ENCODE measurements at places on chromosomes 1 and 21.

DNA sequence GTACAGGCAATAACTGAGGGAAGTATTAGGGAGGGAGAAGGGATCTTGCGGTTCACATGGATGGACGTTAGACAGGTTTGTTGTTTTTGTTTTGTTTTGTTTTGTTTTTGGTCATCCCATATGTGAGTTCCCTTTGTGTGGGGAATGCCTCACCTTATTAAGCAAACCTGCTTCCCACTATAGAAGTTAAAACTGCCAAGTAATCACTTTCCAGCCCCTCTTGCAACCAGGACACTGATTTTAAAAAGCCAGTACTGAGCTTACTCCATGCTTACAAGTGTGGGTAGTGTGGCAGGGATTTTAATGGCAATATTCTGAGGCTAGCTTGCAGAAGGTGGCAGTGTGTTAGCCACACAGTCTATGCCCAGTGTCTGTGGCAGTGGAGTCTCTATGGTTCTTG is 26.5 kb downstream of the SPATA45 start:
- no peak for DNase-seq

GRCh38 chr1:35725596-35725995 is 6.9 kb upstream of the C1orf216 start:
- DNase-seq, result peak; percentile 13

DNA sequence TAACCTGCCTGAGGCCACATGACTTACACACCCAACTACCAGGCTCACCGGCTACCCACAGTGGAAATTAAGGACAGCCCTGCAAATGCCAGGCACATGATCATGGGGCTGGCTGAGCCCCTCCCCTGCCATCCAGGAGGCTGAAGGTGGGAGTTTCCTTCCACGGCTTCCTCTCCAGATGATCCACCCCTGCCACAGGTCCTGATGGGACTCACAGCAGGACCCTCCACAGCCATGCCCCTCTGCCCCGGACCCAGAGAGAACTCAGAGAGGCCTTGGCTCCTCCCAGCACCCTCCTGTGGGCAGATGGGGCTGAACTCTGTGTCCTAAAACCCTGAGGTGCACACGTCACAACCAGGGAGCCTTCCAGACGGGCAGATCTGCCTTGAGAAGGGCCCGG is 29.1 kb upstream of the CASZ1 start:
- no peak for DNase-seq

- no peak for DNase-seq
These were observed 2.4 kb downstream of the TNFAIP8L2 start for GRCh38 chr1:151158751-151159251.

DNA sequence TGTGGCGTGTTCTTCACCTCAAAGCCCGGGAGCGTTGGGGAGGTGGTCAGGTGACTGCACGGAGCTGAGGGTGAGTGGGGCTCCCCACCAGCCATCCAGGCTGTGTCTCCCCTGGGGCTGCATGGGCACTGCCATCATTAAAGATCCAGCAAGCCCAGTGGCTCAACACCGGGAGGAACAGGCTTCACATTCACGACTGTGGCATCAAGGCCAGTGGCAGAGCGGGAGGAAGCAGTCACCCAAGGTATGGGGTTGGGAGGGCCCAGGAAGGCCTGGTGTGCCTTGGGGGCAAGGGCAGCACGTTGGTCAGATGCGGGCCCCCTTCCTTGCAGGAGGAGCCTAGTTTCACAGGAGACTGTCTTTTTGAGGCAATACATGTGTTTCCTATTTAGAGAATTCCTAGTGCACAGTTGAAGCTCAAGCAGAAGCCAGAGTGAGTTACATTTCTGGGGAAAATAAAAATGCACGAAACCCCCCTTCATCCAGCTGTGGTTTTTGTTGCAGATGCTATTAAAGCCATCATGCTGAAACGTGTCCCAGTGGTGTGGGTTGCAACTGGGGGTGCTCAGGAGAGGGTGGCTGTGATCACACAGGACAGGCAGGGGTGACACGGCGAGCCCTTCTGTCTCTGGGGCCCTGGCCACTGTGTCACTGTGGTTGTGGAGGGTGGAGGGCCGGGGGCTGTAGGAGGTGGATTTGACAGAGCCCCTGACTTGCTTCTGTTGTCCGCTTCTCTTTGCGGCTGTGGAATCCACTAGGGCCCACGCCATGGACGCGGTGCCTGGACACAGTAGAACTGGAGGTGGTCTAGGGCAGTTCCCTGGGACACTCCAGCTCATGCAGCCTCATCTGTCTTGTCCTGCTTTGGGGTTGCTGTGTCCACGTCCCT is 34.1 kb downstream of the SNAP47 start:
- no peak for DNase-seq

- DNase-seq, result no peak
These were observed 8.0 kb downstream of the PEX10 start for GRCh38 chr1:2404142-2404889.

DNA sequence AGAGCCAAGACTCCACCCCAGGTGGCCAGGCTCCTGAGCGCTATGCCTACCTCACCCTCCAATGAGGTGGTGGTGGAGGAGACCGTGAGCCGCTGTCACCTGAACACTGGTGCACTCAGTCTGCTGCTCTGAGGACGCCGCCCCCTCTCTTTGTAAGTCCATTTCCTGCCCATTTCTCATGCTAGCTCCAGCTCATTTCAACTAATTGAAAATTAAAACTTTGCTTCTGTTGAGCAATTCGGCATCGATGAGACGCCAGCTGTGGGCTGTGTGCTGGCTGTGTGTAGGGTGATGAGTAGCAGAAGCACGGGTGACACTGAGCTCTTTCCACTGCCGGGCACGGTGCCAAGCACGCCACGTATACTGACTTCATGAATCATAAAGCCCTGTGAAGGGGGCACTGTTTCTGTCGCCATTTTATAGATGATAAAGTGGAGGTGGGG is 11.2 kb downstream of the TNFRSF1B start:
- no peak for DNase-seq

GRCh38 chr1:74772945-74773344 is 40.0 kb downstream of the TYW3 start:
- DNase-seq, result no peak

GRCh38 chr1:110525249-110525595 is 6.2 kb upstream of the KCNA10 start:
- DNase-seq, result no peak

DNA sequence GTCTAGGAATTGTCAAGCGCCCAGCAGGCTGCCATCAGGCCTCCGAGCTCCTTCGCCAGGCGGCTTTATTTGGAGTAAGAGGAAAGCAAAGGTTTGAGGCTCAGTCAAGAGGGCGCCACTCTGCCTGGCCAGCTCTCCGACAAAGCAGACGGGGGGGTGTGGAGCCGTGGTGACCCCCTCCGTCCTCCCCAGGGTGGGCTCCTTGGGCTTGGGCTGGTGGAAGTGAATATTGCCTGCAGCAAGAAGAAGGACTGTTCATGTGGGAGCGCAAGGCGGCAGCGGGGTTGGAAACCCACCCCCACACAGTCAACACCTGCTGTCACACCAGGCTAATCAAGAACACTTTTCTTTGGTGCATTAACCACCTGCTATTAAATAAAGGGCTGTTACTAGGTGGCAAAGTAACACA is 14.6 kb downstream of the EPHX1 start:
- peak; percentile 61 for DNase-seq

DNA sequence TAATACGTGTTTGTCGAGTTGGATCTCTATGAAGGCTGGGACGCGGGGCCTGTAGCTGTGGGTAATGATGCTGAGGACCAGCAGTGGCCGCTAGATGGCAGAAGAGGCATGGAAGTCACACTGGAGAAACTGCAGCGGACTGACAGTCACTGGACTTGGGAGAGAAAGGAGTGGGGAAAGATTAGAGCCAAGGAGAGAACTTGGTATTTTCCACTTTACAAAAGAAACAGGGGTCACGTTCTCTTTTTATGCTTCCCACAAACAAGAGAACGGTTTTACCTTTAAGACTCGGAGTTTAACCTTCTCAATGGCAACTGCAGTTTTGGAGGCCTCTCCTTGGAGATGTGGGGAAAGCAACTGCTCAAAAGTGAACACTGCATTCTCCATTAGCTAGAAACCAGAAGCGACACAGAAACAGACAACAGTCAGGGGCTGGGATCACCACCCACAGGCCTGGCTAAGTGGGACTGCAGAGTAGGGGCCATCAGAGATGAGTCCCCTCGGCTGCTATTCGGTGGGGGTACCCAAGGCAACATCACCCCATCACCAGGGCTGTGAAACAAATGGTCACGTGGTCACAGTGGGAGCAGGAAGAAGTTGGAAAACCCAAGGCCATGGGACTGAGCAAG is 51.1 kb upstream of the EDEM3 start:
- DNase-seq, result peak; percentile 92

- DNase-seq, result peak; percentile 63
These were observed at the start of gene KCNA2 for GRCh38 chr1:110605901-110606656. Gene KCNA2 (minus strand): TSS chr1:110606358. CDS start chr1:110604782, 1,576 bp downstream.

DNA sequence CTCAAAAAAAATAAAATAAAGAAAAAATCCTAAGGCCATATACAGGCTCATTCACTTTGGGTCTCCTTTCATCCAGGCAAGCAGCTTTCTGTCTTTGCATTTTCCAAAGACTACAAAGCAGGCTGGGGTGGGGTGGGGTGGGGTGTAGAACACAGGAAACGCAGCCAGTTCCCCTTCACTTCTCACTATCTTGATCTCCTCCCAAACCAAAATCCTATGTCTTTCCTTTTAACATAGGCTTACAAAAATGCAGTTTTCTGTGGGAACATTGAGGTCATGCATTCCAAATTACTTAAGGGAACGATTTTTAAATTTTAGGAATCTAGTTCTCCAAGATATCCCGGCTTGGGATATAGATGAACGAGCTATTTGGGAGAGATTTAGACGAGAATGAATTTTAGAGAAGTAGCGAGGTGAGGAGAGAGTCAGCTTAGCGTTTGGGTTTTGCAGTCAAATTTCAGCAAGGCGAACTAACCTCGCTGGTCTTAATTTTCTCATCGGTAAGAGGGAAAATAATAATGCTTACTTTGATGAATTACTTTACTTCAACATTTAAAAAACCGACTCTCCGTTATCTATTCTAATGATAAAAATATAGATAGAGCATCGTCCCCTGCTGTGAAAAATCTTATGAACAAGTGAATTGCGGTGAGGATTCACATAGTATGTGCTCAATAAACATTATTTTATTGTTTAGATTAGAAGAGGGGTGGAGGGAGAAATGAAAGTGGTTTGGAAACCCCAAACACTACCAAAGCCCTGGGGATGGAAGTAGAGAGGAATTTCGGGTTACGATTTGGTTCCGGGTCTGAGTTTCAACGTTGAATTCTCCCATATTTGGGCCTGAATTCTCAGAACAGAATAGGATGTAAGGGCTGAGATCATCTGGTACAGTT is 735 bp upstream of the STX12 start:
- no peak for DNase-seq

DNA sequence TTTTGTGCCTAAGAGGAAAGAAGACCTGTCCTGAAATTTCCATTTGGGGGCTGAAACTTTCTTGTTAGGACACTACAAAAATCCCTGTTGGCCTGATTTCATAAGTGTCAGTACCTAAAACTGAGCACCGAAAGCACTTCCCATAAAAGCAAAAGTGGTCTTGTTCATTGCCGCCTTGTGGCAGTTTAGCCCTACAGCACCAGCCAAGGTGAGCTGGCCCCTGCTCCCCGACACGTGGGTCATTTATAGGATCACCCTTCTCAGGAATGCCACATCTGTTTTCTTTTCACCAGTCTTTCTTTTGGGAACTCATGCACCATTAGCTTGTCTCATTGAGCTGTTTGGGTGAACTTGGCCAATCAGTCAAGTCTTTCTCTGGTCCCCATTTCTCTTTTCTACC is 155.8 kb upstream of the KAZN start:
- DNase-seq, result no peak

DNA sequence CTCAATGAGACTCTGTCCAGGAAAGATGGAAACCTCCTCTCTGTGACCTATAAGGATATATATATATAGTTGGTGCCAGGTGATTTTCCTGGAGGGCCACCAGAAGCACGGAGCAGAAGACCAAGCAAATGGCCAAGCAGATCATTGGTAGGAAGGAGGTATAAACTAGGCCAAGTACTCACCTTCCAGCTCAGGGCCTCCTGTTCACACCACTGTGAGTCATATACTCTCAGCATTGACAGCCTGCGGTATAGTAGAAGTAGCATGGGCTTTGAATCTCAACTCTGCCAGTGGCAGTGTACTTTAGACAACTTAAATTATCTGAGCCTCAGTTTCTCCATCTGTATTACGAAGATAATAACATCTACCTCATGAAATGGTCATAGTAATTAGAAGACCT is 15.4 kb downstream of the IL12RB2 start:
- DNase-seq, result no peak

- DNase-seq, result no peak
These were observed 10.9 kb upstream of the IL20 start for GRCh38 chr1:206854401-206855129.

DNA sequence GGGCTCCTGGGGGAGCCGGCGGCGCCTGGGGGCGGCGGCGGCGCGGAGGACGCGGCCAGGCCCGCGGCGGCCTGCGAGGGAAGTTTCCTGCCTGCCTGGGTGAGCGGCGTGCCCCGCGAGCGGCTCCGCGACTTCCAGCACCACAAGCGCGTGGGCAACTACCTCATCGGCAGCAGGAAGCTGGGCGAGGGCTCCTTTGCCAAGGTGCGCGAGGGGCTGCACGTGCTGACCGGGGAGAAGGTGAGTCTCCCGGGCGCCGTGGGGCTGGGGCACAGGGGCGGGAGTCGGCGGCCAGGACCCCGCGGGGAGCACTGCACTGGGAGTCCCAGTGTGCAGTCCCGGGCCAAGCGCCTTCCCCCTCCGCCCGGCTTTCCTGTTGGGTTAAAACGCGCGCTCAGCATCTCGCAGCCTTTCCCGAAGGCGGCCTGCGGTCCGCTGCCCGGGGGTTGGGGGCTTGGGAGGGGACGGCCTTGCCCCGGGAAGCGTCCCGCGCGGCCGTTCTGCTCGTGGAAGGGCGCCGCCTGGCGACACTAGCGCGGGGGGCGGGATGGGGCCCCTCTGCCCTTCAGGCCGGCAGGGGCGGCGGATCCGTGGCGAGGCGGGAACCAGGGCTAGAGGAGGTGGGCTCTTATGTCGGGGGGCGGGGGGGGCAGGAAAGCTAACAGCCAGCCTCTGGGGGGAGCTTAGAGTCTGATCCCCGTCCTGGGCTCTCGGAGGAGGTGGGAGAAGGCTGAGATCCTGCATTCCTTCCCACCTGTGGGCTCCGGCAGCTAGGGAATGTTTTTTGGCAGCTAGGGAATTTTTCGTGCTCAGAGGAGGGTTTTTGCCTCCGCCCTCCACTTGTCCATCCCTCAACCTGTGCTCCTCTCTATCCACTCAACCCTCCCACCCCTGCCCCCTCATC is 1.1 kb downstream of the HUNK start:
- DNase-seq, result peak; percentile 85

- no peak for DNase-seq
These were observed 310.2 kb downstream of the FAM72C start for GRCh38 chr1:143661418-143662101.

DNA sequence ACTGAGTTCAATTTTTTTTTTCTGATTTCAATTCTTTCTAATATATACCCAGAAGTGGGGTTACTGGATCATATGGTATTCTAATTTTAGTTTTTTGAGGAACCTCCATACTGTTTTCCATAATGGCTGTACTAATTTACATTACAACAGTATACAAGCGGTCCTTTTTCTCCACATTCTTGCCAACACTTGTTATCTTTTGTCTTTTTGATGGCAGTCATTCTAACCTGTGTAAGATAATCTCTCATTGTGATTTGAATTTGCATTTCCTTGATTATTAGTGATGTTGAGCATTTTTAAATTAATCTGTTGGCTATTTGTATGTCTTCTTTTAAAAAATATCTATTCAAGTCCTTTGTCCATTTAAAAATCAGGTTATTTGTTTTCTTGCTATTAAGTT is 21.1 kb upstream of the TBX19 start:
- DNase-seq, result no peak

Measured in NCI-H82 (cell line).